ENCODE measurements at places on chromosomes 7 and 10. TPM values are rescaled to one million over a fixed set of nuclear protein-coding genes. Genes with fewer than 3 reads are reported as not detected.

DNA sequence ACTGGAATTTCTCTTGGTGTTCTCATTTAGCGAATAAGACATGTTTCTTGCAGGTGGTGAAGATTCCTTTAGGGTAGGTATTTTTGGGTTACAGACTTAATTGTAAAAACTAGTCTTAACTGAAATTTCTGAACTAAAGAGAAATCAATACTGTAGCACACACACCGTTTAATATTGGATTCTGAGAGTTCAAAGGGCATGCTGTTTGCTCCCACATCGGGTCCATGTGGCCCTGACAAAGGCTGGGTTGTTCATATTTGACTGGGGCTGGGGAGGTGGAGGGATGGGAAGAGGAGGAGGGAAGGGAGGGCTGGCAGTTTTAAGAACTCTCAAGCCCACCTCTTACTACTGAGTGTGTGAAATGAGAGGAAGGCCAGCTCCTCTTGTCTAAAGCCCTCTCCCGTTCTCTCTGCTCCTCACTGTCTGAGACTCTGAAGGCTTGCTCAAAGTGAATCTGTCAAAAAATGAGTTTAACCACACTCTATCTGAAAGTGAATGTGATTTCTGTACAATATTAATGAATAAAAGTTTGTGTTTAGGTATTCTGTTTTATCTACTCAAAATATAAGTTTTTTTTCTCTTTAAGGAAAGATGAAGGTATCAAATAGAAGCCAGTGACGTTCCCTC lies 40.0 kb upstream of the RHEB start:
- H3K4me1 ChIP-seq: peaks cover 27% of the 10 kb centered on the region
- H3K36me3 ChIP-seq: peaks cover 31% of the 10 kb centered on the region
- no peak for DNase-seq
- no peak overlapping the region for H3K4me3 ChIP-seq

- H3K4me1 ChIP-seq: no peaks in the 10 kb centered on the region
- no peak for DNase-seq
- H3K4me3 ChIP-seq: no peak overlapping the region
- H3K27me3 ChIP-seq: peaks cover 3% of the 10 kb centered on the region
- H3K27ac ChIP-seq: no peak overlapping the region
Measured at GRCh38 chr10:8661886-8662285, 607.4 kb downstream of the GATA3 start.

DNA sequence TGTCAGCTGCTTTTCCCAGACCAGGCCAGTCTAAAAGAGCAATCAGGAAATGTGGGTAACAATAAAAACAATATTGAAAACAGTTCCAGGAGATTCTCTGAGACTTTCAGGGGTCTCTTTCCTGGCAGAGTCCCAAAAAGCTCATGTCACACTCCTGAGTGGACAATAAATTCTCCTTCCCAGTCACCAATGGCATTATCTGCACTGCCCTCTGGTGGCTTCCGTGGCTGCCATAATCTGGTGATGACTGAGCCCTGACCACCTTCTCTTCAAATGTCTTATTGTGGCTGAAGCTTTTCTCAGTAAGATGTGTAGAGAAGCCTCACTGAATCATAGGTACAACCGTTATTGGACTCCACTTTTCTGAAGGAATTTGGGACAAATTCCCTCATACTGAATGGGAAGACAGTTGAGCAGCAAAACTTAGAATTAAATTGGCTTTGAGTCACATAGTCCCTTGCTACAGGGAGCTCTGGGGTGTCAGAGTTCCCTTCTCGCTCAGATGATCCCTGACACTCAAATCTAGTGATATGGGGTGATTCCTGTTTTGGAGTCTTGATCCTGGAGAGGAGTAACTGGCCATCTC lies 24.4 kb upstream of the ASAH2 start:
- no peak overlapping the region for H3K4me3 ChIP-seq
- peaks cover 48% of the 10 kb centered on the region for H3K27me3 ChIP-seq
- DNase-seq: no peak
- H3K27ac ChIP-seq: no peak overlapping the region
- peaks cover 2% of the 10 kb centered on the region for H3K36me3 ChIP-seq

GRCh38 chr10:123585477-123586445 lies 80.4 kb upstream of the GPR26 start:
- no peak overlapping the region for H3K27ac ChIP-seq
- peaks cover 39% of the 10 kb centered on the region for H3K27me3 ChIP-seq
- DNase-seq: no peak
- no peaks in the 10 kb centered on the region for H3K36me3 ChIP-seq
- H3K4me1 ChIP-seq: peaks cover 7% of the 10 kb centered on the region

DNA sequence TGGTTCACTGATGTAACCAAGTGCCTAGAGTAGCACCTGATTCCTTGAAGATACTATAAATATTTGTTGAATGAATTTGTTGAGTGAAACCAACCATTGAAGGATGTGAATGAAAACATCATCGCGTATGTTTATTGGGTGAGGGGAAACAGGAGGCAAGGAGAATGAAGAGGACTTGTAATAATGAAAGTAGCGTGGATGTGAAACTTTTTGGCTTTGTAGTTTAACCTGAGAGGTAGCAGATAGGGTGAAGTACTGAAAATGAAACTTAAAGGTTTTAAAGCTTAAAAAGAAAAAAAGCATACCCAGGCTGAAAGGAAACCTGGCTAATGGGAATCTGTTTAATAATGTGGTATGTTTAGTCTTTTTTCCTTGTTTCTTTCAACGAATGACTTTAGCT lies 5.2 kb downstream of the CCNY start:
- no peak for DNase-seq
- H3K4me1 ChIP-seq: peaks cover 52% of the 10 kb centered on the region
- H3K36me3 ChIP-seq: no peaks in the 10 kb centered on the region

GRCh38 chr7:66138994-66139752 lies 24.5 kb downstream of the CRCP start:
- peaks cover 25% of the 10 kb centered on the region for H3K4me1 ChIP-seq
- H3K27me3 ChIP-seq: no peaks in the 10 kb centered on the region
- DNase-seq: no peak
- H3K27ac ChIP-seq: peak overlapping the region; percentile 68
- no peak overlapping the region for H3K4me3 ChIP-seq
- H3K36me3 ChIP-seq: peaks cover 20% of the 10 kb centered on the region

- no peak overlapping the region for H3K4me3 ChIP-seq
- DNase-seq: no peak
- H3K36me3 ChIP-seq: no peaks in the 10 kb centered on the region
- peaks cover 54% of the 10 kb centered on the region for H3K4me1 ChIP-seq
Measured at GRCh38 chr7:25392588-25393338, 164.5 kb upstream of the NPVF start.

WAPL gene
- total RNA-seq: 28.6 TPM

DNA sequence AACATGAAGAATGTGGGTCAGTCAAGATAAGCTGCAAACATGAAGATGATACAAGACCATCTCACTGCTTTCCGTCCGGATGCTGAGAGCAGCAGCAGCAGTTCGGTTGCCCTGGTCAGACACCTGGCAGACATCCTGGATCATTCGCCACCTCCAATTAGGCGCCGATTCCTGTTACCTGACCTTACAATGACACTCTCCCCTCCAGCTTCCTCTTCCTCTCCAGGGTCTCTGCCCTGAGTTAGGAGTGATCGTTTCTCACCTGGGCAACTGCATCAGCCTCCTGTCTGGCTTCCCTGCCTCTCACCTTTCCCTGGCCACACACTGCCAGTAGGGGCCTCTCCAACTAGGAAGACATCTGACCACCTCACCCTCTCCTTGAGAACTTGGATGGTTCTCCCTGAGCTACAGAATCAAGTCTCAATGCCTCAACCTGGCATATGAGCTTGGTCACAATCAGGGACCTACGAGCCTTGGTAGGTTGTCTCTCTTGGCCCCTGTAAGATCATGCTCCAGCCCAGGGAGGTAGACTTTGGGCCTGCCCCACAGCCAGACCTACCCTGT lies 31.4 kb upstream of the ENO4 start:
- no peaks in the 10 kb centered on the region for H3K4me1 ChIP-seq
- no peaks in the 10 kb centered on the region for H3K36me3 ChIP-seq
- H3K4me3 ChIP-seq: no peak overlapping the region

DNA sequence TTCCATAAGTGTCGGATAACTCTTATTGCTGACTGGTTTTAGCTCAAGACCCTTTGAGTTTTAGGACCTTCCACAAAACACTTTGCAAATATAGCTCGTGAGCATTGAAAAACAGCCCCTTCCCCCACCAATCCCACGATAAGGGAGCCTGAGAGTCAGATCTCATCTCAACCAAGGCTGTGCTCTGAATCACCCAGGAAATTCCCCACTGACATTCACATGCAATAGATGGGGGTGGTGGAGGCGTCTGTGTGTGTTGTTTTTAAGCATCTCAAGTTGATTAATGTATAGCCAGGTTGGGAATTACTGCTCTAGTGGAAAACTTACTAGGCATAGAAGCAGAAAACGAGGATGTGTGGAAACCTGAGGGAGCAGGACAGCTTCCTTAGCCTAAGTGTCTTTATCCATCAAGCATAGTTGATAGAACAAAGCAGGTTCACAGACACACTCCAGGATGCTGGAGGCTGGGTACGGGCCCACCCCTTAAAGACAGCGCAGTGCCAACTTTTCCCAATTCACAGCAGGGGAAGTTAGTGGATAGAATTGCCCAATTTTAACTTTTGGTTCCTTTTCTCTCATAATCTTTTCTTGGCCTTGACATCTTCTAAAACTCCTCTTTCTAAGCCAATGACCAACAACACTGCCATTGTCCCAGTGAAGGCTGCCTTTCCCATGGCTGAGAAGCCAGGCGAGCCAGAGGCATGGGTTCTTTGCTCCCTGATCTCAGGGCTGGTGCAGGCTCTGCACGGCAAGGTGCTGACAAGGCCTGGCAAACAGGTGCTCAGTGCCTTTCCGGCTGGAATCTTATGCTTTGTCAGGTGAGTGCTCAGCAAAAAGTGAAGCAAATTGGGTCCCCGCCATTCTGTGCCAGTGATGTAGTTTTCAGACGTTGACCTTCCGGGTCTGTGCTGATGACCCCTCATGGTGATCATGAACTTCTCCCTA lies 98.5 kb upstream of the INSIG1 start:
- no peaks in the 10 kb centered on the region for H3K27me3 ChIP-seq
- no peak overlapping the region for H3K4me3 ChIP-seq
- H3K4me1 ChIP-seq: peaks cover 5% of the 10 kb centered on the region
- peaks cover 2% of the 10 kb centered on the region for H3K36me3 ChIP-seq

DNA sequence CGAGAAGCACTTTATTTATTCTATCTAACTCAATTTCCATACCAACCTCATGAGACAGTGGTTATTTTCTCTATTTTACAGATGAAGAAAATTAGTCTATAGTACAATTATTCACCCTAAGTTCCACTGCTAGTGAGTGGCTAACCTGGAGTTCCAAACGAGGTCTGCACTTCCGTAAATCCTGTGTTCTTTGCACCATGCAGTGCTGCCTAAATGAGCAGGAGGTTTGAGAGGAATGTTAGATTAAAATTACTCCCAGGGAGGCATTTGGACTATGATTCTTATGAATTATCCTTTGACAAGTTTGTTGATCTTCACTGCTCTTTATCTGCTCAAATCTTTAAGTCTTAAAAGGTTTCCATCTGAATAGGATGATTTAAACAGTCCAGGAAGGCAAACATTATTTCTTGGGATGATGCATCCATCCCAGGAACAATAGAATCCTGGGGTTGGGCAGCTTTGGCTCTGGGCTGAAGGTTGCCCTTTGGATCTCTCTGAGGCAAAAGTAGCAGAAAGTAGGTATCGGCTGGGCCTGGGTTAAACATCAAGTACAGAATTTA lies 400.8 kb downstream of the REEP3 start:
- H3K27me3 ChIP-seq: no peaks in the 10 kb centered on the region
- H3K36me3 ChIP-seq: no peaks in the 10 kb centered on the region
- no peak for DNase-seq
- H3K4me3 ChIP-seq: no peak overlapping the region
- peak overlapping the region; percentile 38 for H3K27ac ChIP-seq

C7orf33 gene
- total RNA-seq: not detected
